ENCODE measurements at places on chromosomes 2 and 18.

GRCh38 chr18:67428158-67428557, 88.4 kb downstream of the DSEL start:
- no peak for DNase-seq

- DNase-seq = no peak
Measured at GRCh38 chr2:75539955-75540716, 20.6 kb downstream of the EVA1A start.

- no peak for DNase-seq
Measured at GRCh38 chr2:120104772-120105171, 91.9 kb downstream of the EPB41L5 start.

DNA sequence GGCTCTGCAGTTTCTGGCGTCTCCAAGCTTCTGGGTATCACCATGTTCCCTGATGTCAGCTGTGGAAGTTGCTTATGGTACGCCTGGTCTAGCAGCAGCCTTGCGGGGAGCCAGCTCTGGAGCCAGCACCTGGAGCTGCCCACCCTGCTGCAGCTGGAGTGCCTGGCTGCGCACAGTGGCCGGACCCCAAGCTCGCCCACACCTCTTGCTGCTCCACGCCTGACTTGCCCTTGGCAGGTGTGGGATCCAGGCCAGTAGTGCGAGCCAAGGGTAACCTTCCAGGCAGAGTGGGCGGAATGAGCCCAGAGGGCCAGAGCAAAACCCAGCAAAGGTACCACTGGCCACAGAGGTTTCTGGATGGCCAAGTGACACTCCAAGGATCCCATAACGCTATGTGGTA, 13.2 kb upstream of the EML6 start:
- DNase-seq = no peak

DNA sequence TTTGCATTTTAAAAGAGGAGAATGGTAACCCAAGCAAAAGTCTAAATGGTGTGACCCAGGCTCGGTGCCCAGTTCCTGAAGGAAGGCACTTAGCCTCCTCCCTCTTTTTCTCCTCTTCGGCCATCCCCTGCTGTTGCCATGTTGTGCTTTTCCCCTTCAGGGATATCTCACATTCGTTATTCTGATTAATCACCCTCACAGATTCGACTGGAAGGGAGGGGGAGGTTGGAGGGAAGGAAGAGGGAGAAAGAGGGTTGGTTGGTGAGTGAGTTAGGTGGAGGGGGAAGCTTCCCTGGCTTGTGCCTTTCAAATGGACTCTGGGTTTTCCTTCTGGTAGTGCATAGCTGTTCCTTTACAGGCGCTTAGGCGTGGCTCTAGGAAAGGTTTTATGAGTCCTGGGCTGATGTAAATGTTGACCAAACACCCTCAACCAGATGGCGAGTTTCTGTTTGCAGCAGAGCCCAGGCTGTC, 39.0 kb upstream of the LYPD6B start:
- DNase-seq = no peak

GRCh38 chr18:54888933-54889332, 60.7 kb downstream of the RAB27B start:
- DNase-seq = no peak

DNA sequence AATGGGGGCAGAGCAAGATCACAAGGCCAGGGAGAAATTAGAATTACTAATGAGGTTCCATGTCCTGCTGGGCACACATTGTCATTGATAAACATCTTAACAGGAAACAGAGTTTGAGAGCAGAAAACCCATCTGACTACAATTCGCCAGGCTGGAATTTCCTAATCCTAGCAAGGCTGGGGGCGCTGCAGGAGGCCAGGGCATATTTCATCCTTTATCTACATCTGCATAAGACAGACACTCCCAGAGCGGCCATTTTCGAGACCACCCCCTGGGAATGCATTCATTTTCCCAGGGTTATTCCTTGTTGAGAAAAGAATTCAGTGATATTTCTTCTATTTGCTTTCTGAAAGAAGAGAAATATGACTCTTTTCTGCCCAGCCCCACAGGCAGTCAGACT, 152.7 kb downstream of the SUCLG1 start:
- DNase-seq = no peak

DNA sequence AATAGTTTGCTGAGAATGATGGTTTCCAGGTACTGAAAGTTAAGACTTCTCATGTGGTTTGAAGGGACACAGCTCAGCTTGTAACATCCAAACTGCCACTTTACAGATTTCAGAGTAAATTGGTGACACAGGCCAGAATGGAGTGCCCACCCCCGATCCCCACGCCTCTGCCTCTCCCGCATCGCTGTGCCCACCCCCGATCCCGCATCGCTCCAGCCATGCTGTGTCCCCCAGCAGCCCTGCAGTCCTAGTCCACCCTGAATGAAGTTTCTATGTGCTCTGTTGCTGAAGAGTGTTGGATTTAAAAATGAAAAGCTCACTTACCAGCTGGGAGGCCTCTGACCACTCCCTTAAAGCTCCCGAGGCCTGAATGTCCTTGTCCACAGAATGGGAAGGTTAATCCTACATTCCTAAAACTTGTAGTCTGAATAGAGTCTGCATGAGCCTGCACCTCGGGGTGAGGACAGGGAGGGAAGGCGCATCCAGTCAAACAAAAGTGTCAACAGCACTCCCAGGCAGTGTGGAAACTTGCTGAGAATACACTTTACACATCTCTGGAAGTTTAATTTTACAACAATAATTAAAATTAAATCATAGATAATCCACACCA, 176.4 kb upstream of the ID2 start:
- no peak for DNase-seq

DNA sequence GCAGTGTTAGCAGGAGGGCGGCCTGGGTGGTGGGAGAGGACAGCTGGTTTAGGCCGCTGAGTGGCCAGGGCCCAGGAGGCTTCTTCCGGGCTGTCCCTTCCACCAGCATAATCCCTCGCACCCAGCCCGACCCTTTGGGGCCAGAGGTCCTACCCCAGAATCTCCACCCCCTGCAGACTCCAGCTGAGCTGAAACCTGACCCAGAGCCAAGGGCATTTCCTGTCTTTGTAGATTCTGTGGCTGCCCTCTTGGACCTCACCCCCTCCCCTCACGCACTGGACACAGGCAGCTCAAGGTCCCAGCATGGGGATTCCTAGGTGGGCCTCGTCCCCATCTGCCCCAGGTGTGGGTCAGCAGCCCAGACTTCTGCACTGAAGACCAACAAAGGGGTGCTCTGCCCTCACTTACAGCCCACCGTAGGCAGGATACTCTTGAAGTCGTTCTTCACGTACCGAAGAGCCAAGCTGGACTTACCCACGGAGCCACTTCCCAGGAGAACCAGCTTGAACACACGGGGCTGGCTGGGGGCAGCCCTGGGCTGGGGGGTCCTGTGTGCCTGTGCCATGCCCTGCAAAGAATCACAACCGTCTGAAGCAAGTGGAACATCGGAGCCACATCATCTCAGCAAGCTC, 4.8 kb downstream of the RAB17 start:
- no peak for DNase-seq

DNA sequence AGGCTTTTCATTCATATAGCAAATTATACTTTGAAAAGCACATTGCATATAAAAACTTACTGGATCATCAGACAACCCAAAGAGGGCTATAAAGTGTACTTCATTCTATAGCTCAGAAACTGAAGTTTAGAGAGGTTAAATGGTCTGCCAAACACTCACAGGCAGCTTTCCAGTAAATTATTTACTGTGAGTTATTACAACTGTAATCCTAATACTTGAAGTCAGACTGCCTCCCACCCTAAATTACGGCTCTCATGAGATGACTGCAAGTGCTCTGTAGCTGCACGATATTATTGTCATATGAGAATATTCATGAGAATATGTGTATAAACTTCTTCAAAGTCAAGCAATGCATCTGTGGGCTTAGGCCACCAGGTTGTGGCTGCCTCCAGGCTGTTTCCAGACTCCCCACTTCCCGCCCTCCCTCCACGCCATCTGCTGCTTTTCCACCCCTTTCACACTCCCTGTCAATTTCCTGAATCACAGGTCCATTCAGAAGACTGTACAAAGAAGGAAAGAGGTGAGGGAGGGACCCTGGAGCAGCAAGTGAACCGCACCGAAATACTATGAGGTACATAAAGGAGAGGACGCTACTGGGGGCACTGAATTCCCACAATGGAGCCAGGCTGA, 111.1 kb upstream of the SPOPL start:
- peak; percentile 66 for DNase-seq

DNA sequence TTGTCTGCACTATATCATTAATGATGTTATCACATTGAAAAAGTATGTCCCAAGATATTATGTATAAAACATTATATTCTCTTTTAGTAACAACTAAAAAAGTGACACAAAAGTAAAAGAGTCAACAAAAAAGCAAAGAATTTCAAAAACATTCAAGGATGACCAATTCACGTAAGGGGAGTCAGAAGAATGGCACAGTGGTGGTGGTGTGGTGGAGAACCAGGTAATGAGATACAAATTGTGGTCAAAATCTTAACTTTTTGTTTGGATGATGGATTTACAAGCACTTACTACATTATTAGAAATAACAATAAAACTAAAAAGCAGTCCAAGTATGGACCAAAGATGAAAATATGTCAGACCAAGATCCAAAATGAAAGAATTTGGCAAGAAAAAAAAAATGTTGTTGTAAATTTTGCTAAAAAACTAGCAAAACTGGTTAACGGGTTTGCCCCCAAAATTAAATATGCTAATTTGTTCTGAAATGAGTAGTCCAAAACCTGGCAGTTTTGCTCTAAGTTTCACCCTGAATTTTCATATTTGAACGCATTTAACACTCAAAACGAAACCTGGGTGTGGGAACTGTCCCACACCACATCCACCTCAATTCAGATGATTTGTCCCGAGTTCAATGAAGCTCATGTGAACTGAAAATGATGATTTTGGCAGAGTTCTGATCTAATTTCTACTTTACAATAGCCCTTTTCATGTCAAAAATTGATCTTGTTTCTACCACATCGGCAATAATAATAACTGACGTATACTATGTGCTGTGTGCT, 135.8 kb downstream of the IKZF2 start:
- no peak for DNase-seq

- no peak for DNase-seq
Measured at GRCh38 chr2:20823917-20824316, 1.0 kb upstream of the LDAH start.

DNA sequence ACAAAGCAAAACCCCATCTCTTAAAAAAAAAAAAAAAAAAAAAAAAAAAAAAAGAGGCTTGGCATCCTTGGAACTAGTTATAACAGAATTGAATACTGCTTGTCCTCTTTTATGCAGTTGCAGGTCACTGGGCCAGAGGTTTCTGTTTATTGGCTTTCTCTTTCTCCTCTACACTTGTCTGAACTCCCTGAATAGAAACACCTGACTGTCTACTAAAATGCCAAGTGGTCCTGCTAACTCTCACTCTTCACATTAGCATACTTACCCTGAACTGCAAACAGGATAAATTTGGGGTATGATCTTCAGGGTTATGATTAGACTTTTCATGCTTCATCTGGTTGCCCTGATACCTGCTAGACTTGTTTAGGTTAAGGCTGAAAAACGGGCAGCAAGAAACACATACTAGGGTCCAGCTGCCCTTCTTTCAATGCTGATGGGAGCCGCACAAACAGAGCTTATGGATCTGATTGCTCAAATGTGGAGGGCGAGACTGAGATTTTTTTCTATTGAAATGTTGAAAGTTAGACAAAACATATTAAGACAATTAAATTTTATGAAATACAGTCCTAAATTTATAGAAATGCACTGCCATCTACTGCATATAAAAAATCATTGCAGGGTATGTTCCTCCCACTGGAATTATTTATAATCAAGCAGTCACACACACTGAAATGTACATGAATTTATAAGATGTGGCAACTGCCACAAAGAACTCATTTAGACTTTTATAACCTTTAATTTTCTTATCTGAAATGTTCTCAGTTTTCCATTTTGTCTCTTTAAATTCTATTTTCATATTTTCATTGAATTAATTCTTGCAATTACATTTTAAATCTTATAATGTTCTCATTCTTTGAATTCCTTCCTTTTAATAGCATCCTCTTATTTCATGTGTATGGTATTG, 40.8 kb downstream of the GTF3C3 start:
- DNase-seq = no peak

- DNase-seq = no peak
Measured at GRCh38 chr2:42926434-42927333, 134.3 kb upstream of the HAAO start.

DNA sequence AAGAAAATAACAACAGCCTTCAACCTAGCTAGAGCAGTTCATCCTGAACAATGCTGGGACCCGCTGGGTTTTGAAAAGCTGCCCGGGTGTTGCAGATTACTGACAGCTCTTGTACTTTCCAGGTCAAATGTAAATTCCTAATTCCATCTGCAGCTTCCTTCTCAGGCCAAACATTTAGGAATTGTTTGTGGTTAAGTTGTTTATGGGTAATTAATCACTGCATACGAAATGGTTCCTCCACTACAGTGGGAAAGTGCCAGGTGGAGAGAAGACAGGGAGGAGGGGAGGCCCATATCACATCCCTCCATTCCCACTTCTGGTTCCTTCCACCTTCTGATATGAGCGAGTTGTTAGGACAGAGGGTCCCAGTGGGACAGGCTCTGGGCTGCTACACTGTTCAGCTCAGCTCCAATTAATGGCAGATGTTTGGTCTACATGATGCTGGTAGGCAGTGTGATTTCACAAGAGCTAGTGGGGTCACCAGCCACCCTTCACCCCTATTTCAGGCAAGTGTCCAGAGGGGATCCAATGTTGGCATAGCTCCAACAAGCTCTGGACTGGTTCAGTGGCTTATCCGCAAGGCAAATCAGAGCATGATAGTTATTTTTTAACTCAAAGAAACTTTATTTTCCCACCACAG, 112.9 kb upstream of the ACAA2 start:
- no peak for DNase-seq

GRCh38 chr18:79572848-79573451, 106.7 kb upstream of the CTDP1 start:
- DNase-seq = no peak

GRCh38 chr18:77059294-77059916, 73.2 kb downstream of the MBP start:
- no peak for DNase-seq

- DNase-seq = no peak
Measured at GRCh38 chr18:44733069-44733753, 52.5 kb downstream of the SETBP1 start.

GRCh38 chr18:71798986-71799673, 745.0 kb downstream of the CBLN2 start:
- DNase-seq = no peak
